ENCODE measurements at places on chromosomes 3 and 15.
A peak's percentile ranks its signal among the peaks of the same experiment; 100 is the strongest.

GRCh38 chr3:64502284-64502683 lies 185.5 kb downstream of the ADAMTS9 start:
- no peak for DNase-seq

- DNase-seq, result no peak
These were observed 91.5 kb downstream of the ADAMTS17 start for GRCh38 chr15:100250176-100250800.

DNA sequence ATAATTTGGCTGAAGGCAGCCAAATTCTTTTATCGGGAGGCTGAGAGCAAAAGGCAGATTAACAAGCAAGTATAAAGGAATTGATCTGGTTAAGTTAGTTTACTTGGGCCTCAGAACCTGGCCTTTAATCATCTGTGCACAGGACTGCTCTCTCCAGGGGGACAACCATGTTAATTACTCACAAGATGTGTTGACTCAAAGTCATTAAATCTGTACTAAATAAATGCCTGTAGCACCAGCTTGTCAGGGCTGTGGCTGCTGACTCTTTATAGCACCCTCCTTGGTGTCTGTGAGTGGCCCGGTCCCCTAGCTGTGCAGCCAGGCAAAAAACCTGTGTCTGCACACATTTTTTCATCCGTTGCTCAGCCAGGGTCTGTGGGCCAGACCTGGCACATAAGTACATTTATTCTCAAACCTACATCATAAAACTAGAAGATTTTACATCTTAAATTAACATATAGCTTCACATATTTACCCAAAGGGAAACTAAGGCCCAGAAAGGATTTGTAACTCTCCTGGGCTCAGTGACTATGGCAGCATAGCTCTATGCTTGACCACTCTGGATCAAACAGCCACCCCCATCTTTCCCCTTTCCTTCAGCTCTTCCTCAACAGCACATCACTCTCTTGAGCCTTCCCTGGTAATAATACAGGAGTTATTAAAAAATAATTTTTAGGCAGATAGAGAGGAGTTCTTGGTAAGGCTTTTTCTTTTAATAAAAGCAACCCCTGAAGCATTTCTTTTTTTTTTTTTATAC lies 51.4 kb downstream of the NCEH1 start:
- DNase-seq, result no peak

GRCh38 chr3:14248849-14249523 lies 70.4 kb downstream of the LSM3 start:
- no peak for DNase-seq

GRCh38 chr15:71547011-71547410 lies 263.3 kb upstream of the NR2E3 start:
- DNase-seq, result no peak

DNA sequence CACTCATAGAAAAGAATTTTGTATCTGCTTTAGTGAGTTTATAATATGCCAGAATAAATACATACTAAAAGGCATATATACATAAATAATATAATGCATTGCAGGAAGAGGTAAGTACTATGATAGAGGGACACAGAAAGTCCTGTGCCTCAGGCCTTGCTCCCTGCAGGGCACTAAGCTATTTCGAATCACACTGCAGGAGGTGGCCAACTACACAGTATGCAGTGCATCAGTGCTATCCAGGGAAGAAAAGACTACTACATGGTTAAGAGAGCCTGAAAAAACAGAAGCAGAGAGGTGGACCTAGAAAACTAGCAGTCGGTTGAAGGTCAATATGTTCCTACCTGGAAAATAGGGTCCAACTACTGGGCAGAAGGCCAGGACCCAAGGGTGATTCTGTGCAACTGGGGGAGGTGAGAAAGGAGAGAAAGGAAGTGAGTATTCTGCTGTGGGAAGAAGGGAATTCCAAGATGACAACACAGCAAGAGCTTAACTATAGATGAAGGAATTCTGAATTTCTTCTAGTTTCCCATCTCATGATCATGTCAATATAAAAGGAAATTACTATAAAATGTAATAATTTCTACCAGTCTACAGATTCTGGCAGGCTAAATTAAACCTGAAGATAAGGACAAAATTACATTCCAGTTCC lies 218.0 kb downstream of the ZBTB20 start:
- no peak for DNase-seq

- no peak for DNase-seq
These were observed 391.9 kb downstream of the OCA2 start for GRCh38 chr15:27707257-27707656.

GRCh38 chr3:42459151-42459550 lies 43.3 kb upstream of the VIPR1 start:
- no peak for DNase-seq

- DNase-seq, result no peak
These were observed 221.7 kb upstream of the TLE3 start for GRCh38 chr15:70319466-70319865.

GRCh38 chr3:13870902-13871301 lies 9.0 kb downstream of the WNT7A start:
- no peak for DNase-seq

GRCh38 chr3:195809796-195810454 lies 1.8 kb downstream of the MUC4 start:
- DNase-seq, result no peak

- peak; percentile 67 for DNase-seq
These were observed 35.7 kb upstream of the ACTL6A start for GRCh38 chr3:179526989-179527391.

DNA sequence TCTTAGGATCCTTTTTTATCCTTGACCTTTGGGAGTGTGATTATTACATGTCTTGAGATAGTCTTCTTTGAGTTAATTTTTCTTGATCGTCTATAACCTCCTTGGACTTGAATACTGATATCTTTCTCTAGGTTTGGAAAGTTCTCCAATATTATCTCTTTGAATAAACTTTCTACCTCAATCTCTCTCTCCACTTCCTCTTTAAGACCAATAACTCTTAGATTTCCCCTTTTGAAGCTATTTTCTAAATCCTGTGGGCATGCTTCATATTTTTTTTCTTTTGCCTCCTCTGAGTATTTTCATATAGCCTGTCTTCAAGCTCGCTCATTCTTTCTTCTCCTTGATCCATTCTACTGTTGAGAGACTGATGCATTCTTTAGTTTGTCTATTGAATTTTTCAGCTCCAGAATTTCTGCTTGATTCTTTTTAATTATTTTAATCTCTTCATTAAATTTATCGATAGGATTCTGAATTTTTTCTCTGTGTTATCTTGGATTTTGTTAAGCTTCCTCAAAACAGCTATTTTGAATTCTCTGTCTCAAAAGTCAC lies 12.1 kb downstream of the USF3 start:
- no peak for DNase-seq

GRCh38 chr3:150035910-150036612 lies 65.4 kb upstream of the PFN2 start:
- DNase-seq, result no peak

DNA sequence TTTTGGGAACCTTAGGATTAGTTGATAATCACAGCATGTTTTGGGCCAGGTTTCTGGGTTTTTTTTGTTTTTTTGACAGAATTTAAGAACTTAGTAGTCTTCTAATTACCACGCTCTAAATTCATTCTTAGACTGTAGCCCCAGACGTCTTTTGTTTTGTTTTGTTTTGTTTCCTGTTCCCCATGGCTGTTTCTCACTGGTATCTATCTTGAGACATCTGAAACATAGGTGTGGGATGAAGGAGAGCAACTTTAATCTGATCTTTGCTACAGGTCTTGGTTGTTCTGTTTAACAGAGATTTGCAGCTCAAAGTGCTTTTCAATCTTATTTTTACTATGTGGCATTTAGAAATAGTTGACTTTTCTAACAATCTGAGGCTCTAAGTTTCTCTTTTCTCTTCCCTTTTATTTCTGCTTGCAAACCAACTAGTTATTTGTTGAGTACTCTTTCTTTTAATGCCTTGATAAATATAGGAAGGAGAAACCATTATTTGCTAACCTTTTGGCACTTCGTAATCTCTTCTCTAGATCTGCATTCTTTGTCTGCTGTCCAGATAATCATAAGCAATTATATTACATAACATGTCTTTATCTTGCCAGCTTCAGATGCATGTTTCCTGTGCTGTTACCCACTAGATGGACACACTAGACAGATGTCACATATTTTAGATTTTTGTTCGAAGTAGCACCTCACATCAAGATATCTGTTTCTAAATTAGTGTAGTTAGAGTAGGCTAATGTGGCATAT lies 40.9 kb downstream of the FBXL2 start:
- no peak for DNase-seq

DNA sequence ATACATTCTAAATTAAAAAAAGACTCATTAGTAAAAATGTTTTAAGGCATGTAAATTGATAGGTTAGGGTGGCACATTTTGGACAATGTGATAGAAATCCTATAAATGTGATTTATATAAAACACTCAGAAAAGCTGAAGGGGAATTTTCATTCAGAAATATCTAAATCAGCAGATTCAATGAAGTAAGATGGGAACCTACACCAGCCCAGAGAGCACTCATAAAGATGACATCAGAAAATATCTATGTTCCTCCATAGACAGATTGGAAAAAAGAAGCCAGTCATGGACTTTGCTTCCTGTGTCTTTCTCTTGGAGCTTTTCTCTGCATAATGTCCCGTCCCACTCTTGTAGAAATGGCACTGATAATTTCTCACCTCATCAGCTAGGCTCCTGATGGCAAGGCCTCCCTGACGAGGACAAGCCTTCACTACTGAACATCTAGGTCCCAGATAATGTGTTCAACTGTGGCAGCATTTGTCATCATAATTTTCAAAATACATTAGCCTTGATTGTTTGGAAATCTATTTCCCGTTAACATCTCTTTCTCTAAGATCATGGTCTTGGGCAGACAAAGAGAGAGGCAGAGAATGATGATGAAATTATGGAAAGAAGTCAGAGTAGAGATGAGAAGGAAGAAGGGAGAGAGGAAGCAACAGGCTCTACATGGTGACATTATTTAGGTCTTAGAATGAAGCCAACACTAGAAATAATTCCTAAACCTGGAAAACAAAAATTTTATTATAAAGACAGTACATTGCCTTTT lies 354.4 kb downstream of the NTRK3 start:
- DNase-seq, result no peak

DNA sequence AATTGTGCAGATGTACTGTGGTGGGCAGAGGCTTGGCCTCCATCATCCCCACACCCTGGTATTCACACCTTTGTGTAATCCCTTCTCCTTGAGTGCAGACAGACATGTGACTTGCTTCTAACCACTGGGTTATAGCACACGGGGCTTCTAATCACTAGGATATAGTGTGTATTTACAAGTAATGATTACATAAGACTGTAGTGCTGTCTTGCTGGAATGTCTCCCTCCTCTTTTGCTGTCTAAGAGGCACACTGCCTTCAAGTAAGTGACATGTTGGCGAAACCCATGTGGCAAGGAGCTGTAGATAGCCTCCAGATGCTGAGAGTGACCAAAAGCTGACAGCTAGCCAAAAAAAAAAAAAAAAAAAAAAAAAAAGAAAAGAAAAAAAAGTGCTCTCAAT lies 542.7 kb upstream of the MDFIC2 start:
- no peak for DNase-seq

GRCh38 chr15:42059661-42060476 lies 34.5 kb downstream of the PLA2G4D start:
- DNase-seq, result peak; percentile 18

GRCh38 chr3:53658613-53659193 lies 164.3 kb downstream of the CACNA1D start:
- no peak for DNase-seq

All from HAP-1 (cell line).